ENCODE measurements at places on chromosomes 16 and 17. TPM values are rescaled to one million over a fixed set of nuclear protein-coding genes. Genes with fewer than 3 reads are reported as not detected.

- DNase-seq = no peak
Observed at GRCh38 chr16:10386517-10387100, 748 bp downstream of the ATF7IP2 start.

GRCh38 chr17:44044071-44044470 is 22.4 kb downstream of the LSM12 start:
- no peak for DNase-seq

Gene TPSD1
- total RNA-seq = not detected

GRCh38 chr16:80914379-80915078 is 92.2 kb downstream of the CMC2 start:
- no peak for DNase-seq

DNA sequence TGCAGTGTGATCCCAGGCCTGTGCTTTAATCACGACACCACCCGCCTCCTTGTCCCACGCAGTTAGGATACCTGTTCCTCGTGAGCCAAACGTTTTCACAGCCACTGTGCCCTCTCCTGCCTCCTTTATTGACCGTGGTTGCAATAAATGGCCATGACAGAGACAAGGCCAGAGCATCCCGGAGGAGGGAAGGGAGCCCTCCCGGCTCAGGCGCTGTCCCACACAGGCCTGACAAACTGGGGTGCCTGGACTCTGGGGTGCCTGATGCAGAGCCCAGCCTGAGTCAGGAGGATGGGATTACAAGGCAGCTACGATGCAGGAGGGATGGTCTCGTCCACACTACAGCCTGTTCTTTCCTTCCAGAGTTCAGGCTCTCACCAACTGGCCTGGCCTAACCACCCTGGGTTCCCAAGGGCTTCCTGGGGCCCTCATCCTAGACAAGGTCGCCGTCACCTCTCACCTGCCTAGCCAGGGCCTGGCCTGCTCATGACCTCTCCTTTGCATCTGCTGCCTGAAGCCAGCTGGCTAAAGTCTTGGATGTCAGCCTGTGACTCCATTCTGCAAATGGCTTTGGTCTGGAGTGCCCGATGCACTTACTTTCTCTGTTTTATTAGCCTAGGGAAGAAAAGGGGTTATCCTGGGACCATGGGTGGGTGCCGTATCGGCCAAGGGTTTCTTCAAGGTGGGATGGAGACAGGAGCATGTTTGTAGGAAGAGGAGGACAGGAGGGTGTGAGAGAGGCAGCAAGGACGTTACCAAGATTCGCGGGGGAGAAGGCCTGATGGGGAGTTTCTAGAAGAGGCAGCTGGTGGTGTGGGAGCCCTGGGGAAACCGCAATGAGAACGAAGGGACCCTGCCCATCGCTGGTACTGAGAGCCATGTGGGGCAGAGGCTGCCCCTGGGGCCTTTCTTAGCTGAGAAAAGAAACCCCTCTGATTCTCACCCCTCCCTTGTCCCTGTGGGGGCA is 234.3 kb upstream of the TNRC6C start:
- DNase-seq = no peak

Gene CLEC19A
- not detected for total RNA-seq

- DNase-seq = no peak
Observed at GRCh38 chr17:20267459-20267842, 199.9 kb downstream of the LGALS9B start.

All from Caki2 (cell line).